Left lung (tissue), 14 donors: ENCODE measurements at places on chromosomes 2 and 18.

DNA sequence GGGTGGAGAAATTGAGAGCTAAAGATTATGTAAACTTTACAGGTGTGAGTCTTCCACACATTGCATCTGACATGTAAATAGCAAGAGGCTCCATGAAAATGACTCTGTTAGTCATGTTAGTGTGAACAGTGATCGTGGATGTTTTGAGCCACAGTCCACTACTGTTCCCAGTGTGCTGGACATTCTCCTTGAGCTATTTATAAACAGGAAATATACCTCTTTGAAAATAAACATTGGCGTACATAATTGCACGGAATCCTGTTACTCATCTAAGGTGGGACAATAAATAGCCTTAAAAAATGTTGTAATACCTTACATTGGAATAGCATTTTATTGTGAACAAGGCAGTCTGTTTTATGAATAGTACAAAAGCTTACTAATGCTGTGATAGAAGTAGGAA, 37.0 kb downstream of the LIMS1 start:
- no peak for DNase-seq

GRCh38 chr2:46862514-46862913, 53.1 kb downstream of the MCFD2 start:
- DNase-seq, result no peak

GRCh38 chr2:108825736-108826135, 39.2 kb downstream of the CCDC138 start:
- no peak for DNase-seq

DNA sequence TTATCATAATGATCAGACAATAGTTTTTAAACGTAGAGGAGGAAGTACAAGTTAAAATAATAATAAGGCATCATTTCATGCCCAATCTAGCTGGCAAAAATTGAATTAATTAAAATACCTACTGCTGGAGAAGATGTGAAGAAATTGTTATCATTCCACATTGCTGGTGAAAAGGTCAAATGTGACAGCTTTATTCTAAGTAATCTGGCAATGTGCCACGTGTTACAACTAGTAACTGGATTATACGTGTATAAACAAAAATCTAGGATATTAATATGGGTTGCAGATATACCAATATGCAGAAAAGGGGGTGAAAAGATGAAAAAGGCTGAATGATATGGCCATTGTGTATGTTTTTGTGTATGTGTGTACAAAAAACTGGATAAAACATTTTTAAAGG, 32.4 kb downstream of the SMAD2 start:
- no peak for DNase-seq

GRCh38 chr2:71936076-71937030, 211.3 kb downstream of the CYP26B1 start:
- DNase-seq, result no peak

GRCh38 chr18:73756256-73757091, 391.2 kb downstream of the FBXO15 start:
- no peak for DNase-seq

GRCh38 chr18:40357536-40357935, 1597.5 kb upstream of the PIK3C3 start:
- no peak for DNase-seq

DNA sequence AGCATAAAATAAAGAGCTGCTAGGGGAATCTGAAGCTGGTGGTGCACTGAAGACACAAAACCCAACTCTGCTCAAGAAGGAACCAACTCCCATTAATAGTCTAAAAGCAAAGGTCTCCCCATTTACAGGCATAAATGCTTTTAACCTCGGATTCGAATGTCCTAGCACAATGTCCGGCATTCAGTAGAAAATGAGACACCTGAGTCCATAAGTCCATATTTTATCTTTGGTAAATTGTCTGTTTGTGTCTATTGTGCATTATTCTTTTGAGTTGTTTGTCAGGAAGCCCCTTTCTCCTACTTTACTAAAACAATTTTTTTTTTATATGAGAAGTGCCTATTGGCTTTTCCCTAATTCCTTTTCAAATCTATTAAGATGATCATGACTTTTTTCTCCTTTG, 179.5 kb upstream of the SMAD7 start:
- no peak for DNase-seq

DNA sequence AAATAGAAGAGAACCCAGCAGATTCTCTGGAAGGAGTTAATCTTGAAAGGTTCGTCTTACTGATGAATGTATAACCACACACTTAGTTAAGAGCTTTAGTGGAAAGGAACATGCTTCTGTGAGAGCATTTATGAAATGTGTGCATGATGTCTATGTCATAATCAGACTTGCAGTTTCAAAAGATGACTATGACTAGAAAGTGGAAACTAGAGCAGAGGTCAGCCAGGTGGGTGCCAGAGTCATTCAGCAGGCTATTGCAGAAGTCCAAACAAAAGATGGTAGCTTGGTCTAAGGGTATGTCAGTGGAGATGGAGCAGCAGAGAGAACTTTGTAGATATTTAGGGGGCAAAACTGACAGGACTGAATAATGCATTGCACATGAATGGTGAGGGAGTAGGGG, 825.8 kb downstream of the DCC start:
- no peak for DNase-seq

- no peak for DNase-seq
Measured at GRCh38 chr2:67451086-67451832, 54.1 kb downstream of the ETAA1 start.

DNA sequence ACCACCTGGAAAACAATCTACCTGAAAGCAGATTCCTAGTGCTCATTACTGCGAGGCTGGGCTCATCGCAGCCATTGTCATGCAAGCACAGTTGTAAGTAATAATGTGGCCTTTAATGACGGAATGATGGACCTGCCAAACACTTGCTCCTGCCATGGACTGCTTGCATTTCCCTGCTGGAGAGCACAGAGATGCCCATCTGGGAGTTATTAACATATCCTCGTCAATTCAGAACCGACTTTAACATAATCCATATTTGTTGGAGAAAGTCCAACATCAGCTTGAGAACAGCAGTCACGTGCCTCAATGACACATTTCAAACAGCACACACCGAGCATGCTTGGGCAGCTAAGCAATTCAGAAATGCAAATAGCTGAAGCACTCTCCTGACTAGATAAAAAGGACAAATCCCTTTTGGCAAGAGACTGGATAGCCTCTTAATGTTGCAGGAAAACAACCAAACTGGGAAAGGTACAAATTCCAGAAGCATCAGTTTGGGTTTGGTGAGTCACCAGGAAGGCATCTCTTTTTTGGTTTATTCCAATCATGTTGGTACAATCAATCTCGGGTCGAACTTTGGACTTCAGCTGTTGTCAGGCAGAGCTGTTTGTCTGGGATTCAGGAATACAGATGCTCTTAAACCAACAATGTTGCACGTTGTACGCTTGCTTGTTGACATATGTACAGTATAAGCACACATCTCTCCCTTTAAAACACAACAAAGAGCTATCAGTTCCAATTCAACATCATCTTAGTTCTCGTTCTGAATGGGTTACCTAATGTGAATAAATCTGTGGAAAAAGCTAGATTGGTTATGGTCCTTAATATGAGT, 395.8 kb downstream of the LNPK start:
- no peak for DNase-seq

DNA sequence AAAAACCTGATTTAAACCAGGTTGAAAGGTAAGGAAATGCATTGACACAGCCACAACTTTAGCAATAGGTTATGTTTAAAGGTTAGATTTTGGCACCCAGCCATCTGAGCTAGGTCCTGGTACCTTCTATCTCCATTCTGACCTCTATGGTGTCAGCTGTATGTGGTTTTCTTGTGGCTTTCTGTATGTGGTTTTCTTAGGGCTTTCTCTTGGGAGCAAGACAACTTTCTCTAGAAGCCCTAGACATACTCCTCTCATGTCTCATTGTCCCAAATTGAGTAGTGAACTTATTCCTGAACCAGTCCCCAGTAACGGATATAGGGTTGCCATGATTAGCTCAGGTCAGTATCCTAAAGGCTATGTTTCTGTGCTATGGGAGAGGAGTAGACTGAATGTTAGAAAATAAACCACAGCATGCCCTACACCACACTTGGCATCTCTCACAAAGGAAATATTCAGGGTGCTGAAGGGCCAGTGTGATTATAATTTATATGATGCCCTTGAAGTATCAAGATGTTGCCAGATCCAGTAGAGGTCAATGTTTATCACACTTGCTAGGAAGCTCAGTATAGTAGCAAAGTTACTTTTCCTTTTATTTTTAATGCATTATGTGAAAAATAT, 176.1 kb downstream of the CAPN13 start:
- no peak for DNase-seq

GRCh38 chr18:13178976-13179375, 39.6 kb upstream of the LDLRAD4 start:
- DNase-seq, result no peak

DNA sequence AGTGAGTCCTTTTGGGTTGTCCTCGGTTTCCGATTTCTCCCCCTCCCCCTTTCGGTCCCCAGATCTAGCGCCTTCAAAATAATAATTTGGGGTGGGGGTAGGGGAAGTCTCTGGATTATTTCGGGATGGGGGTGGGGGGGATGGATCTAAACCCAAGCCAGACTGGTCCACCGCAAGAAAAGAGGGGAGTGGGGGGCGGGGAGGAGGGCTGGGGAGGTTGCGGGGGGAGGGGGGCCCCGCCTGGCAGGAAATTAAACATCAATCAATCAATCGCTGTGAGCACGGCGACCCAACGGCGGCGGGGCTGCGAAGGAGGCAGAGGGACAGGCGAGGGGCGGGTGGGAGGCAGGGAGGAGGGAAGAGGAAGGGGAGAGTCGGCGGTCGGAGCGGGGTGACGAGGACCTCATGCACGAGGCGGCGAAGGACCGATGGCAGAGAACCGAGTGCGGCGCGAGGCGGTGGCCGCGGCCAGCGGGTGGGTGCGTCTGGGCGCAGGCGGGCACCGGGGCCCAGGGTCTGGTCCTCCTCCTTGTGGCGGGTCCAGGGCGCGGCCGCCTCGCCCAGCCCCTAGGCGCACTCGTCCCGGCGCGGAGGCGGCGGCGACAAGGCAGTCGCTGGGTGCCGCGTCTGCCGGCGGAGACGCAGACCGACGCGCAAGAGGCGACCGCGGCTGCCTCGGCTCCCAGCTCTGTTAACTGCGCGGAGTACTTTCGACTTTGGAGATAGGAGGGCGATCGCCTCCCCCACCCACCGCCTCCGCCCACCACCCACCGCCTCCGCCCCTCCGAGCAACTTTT, 468 bp upstream of the SATB2 start:
- DNase-seq, result no peak

- no peak for DNase-seq
Measured at GRCh38 chr2:37191253-37191652, 2.8 kb upstream of the SULT6B1 start.

GRCh38 chr2:95345563-95346230, 48.5 kb downstream of the KCNIP3 start:
- DNase-seq, result peak; percentile 95

- DNase-seq, result no peak
Measured at GRCh38 chr2:70946832-70947442, 11.2 kb downstream of the ATP6V1B1 start.

- DNase-seq, result no peak
Measured at GRCh38 chr2:204680576-204680975, 135.3 kb downstream of the PARD3B start.

- DNase-seq, result no peak
Measured at GRCh38 chr2:230877116-230877758, 12.5 kb downstream of the ITM2C start.

DNA sequence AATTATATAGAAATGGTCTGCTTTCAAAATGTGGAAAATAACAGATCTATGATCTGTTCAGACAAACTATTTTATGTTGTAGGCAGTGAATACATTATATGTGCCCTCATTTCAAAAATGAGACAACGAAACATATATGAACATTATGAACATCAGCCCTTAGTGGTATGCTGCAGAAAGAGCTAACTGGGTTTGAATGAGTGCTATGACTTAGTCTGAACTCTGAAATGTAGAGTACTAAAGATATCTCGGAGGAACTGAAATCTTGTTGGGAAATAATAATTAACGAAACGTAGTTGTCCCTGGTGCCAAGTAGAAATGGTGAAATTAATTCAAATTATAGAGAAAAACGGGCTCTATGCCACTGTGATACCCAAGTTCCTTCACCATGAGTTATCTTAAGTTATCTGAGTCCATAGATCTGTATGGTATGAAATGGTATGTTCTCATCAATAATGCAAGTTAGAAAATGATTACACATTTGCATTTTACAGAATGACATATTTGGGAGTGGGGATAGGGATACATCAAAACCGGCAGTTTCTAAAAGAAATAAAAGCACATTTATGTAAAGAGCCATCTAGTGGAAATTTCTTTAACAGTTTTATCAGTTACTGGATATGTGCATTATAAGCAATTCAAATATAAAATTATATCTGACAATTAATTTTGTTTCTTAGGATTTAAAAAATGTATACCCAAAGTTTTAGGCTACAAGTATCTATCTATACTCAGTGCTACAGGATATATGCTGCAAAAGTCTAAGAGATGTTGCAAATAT, 26.7 kb downstream of the STARD6 start:
- no peak for DNase-seq

DNA sequence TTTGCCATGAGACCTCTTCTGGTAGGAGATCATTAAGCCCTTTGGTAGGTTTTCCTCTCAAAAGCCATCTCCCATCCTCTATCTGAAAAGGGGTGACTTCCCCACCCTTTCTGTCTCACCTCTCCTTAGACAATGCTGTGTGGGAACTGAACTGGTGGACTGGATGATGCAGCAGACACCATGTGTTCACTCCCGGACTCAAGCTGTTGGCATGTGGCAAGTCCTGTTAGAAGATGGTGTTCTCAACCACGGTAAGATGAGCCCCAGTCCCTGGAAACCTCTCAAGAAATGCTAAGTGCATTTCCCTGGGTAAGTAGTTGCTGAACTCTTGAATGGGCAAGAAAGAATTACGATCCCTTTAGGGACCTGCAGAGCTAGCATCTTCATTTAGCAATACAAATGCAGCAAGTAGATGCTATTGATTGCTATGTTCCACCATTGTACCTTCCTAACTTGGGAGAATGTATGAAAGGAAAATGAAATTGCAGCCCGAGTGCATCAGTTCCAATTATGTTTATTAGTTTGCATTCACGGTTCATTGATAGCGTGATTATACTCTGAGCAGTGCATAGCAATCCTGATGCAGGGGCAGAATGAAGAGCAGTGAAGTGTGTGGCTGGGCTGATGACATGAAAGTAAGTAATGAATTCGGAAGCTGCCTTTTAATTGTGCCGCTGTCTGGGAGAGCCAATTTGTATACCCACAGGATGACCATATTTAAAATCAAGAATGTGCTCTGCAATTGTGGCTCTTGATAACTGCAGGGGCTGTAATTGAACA, 110.0 kb upstream of the MAP3K20 start:
- DNase-seq, result no peak

DNA sequence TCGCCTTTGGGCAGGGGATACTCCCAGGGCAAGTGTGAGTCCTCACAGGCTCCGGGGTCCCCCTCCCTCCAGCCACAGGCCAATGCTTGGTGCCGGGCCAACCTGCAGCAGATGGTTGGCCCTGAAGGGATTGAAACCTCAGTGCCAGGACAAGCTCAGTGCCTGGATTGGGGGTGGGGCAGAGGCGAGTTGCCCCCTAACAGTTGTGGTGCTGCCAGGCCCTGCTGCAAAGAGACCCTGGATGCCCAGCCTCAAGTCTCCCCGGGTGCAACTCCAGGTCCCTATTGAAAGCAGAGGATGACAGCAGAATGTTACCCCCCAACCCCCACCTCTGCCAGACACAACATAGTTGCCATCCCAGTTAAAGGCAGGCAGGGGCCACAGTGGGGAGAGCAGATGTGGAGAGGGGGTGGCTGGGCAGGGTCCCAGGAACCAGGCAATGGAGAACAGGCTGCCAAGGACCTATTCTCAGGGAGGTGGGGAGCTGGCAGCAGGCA, 9.5 kb upstream of the RNF103 start:
- DNase-seq, result no peak
